ENCODE measurements at places on chromosomes 2 and 18.

DNA sequence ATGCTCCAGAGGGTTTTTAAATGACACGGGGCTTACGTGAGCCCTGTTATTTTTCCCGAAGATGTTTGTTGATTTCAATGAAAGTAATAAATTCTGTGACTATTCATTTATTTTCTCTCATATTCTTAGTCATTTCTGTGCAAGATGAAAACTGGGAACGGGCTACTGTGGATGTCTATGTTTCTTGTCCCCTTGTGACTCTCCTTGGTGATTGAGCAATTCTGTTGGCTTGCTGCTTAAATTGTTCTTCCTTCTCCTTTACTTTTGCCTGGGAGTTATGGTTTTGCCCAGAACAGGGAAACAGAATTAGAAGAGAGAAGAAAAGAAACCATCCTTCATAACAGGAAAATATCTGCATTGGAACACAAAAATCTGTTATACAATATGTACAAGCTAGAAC, 508.2 kb upstream of the DSEL start:
- DNase-seq: peak; percentile 7

GRCh38 chr2:170196963-170197362, 19.0 kb downstream of the MYO3B start:
- no peak for DNase-seq

- DNase-seq: no peak
These were observed 50.4 kb upstream of the XPO1 start for GRCh38 chr2:61588566-61588965.

DNA sequence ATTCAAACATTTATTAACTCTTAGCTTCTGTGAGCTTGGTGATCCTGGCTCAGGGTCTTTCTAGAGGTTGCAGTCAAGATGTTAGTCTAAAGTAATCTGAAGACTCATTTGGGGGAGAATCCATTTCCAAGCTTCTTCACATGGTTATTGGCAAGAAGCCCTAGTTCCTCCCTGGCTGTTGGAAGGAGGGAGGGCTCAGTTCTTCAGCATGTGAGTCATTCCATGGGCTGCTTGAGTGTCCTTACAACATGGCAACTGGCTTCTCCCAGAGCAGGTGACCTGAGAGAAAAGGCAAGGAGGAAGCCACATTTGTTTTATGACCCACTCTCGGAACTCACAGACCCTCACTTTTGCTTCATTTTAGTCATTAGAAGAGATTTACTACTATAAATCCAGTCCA, 10.6 kb upstream of the C2orf74 start:
- DNase-seq: peak; percentile 63

GRCh38 chr18:60915160-60915559, 418.1 kb upstream of the CDH20 start:
- no peak for DNase-seq

DNA sequence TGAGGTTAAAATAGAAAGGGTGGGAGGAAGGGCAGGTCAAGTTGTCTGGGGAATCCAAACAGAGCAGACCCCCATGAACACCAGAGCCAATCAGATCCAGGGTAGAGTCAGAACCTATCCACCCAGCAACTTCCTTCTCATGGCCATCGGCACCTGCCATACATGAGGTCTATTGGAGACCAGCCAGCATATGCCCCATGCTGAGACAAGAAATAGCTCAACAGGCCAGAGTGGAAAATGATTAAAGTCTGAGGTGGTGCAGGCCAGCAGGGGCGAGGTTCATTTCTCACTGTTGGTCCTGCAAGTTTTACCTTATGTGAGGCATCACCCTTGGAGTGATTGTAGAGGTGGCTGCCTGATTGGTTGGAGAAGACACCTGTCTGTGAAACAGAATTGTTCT, 89.2 kb downstream of the LONRF2 start:
- DNase-seq: no peak

DNA sequence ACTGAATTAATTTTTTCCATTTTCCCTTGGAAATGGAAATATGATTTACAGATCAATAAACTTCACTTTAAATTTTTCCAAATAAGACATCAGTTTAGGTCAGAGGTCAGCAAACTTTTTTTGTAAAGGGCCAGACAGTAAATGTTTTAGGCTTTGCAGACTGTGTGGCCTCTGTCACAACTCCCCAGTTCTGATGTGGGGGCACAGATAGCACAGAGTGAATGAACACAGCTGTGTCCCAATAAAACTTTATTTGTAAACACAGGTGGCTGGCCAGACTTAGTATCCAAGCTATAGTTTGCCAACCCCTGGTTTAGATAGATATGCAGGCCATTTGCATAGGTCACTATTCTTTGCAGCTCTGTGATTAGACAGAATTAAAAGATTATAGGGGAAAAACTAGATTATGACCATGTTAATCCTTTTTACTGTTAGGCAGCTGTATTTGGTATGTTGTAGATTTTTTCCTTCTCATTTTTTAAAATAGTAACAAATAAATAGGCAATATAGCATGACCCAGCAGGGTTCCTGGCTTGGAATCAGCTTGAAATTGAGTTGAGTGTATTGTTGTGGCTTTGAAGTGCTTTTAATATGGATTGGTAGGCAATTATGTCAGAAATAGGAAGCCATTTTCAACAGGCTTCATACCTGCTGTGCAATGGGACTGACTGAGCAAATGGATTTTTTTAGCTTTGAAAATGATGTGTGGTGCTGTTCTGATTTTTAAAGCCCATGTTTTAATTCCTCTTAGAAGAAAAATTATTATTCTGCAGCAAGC, 59.7 kb downstream of the WDSUB1 start:
- no peak for DNase-seq

- DNase-seq: no peak
These were observed 31.4 kb upstream of the KCNG2 start for GRCh38 chr18:79766308-79766707.

DNA sequence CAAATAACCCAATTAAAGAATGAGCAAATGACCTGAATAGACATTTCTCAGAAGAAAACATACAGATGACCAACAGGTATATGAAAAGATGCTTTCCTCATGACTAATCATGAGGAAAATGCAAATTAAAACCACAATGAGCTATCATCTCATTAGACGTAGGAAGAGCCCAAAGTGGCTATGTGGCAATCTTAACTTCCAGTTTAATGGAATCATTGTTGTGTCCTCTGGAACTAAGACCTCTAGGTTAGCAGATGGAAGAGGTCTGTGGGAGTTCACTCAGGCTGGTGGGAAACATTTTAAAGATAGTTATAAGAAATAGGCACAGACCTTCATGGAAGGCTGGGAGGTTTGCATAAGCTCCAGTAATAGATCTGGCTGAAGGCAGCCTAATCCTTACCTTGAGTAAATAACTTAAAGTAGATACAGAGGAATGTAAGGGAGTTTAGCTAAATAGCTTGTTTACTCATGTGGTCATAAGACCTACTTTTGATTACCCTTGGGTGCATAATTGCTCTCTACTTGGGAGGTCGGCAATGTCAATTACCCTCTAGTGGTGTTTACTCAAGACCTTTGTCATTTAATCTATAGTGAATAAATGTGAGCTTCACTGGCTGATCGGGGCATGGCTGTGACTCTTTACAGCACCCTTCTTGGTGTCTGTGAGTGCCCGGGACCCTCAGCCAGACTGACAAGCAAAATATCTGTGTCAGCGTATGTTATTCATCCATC, 119.0 kb downstream of the GULP1 start:
- DNase-seq: peak; percentile 60

- no peak for DNase-seq
These were observed 86.2 kb downstream of the COPS8 start for GRCh38 chr2:237171881-237172280.

GRCh38 chr2:30475542-30475941, 28.5 kb downstream of the LCLAT1 start:
- no peak for DNase-seq

DNA sequence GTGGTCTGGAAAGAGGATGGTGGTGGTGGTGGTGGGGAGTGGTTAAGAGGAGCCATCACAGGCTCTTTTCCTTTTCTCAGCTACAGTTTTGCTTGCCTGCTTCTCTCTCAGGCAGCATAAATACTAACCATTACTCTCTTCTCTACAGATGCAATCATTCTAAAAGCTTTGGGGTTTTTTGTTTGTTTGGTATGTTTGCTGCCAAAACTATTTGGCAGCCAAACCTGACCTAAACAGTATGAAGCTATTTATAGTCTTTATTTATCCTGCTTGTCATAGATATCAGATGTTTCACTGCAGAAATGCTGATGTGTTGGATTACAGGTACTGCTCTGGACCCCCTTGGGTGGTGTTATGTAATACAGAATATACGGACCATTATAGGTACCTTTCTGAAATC, 15.3 kb downstream of the SIX3 start:
- no peak for DNase-seq

- DNase-seq: no peak
These were observed 131.5 kb upstream of the MEIS1 start for GRCh38 chr2:66303471-66303870.

DNA sequence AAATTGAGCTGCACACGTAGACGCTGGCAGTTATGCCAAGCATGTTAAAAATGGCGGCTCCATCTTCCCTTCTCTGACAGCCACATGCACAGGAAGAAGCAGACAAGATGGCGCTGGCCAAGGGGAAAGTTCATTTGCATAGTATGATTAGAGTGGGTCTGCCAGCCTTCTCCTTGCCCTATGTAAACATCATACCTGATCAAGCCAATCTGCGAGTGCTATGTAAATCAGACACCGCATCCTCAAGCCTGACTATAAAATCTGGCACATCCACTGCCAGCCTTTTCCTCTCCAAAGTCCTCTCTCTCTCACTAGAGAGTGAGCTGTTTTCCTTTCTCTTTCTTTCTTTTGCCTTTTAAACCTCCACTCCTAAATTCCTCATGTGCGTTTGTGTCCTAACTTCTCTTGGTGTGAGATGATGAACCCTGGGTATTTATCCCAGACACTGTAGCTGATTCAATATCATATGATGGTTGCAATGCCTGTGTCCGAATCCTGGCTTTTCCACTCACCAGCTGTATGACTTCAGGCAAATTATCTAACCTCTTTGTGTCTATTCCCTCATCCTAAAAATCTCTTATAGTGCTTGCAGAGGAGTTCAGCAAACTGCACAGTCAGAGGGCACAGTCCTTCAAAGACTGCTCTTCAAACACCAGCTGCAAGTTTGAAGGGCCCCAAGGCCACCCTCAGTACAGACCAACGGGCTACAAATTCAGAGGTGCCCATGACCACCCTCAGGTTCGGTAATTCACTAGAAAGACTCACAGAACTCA, 39.3 kb upstream of the ITSN2 start:
- no peak for DNase-seq

DNA sequence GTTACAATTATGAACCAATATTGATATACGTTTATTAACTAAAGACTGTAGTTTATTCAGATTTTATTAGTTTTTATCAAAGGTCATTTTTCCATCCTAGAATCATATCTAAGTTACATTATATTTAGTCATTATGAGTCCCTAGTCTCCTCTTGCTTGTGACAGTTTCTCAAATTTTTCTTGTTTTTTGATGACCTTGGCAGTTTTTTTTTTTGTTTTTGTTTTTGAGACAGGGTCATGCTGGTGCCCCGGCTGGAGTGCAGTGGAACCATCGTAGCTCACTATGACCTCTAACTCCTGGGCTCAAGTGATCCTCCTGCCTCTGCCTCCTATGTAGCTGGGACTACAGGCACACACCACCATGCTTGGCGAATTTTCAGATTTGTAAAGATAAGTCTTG, 18.3 kb upstream of the SLC39A10 start:
- no peak for DNase-seq

DNA sequence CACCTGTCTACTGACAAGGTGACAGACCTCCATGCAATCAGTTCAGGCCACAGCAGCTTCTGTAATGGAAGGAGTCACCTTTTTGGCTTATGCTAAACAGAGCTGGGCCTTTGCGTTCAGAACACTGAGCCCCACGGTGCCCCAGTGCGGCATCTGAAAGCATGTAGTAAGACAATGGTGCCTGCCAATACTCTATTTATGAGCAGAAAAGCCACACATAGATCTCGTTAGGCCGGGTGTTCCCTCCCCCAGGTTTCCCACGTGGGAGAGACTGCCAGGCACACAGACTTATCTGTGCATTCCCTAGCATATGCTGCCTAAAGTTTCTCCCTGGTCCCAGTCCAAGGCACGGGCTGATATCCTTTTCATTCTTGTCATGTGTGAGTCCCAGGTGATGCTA, 150.9 kb downstream of the ACTR3 start:
- DNase-seq: no peak

DNA sequence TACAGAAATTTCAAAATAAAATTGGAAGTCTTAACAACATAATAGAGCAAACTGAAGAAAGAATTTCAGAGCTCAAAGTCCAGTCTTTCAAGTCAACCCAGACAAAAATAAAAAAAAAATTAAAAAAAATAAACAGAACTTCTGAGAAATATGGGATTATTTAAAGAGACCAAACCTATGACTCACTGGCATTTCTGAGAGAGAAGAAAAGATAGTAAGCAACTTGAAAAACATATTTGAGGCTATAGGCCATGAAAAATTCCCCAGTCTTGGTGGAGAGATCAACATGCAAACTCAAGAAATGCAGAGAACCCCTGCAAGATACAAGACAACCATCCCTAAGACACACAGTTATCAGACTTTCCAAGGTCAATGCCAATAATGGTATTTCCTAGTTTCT, 167.4 kb downstream of the RNF144A start:
- DNase-seq: no peak

- DNase-seq: no peak
These were observed 216.5 kb downstream of the DYSF start for GRCh38 chr2:71669628-71670429.

- DNase-seq: no peak
These were observed 32.2 kb downstream of the DNAH7 start for GRCh38 chr2:196036442-196036841.
